ENCODE measurements at places on chromosomes 13 and 19. TPM values are rescaled to one million over a fixed set of nuclear protein-coding genes. Genes with fewer than 3 reads are reported as not detected.

Gene SMIM44
- not detected for total RNA-seq

Gene LIM2
- total RNA-seq = not detected

DNA sequence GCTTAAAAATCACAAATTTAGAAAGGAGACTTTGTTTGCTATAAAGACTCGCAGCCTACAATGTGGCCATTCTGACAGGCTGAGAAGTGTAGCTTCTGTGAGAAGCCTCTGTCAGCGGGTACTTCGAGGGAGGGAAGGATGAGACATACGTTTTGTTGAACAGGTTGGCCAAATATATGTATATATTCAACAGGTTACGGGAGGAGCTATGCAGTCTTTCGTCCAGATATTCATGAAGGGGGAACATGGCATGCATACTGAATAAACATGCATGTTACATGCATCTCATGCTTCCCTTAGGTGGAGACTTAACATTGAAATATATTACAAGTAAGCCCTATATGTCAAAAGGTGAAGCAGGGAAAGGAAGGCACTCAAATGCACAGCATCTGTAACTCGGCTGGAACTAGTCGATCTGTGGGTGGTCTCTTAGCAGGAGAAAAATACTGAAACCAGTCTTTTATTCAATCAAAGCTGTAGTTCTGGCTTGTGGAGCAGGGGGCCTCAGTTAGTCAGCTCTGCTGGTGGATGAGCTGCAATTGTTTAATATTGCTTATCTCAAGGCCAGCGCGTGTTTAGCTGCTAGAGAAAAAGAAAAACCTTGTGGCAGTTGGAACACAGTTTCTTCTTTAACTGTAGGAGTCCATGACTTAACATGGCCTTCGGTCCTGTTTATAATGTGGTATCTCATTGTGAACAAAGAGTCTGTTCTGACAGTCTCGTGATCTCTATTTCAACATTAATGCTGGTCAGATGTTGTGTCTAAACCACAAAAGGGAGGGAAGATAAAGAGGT is 94.3 kb downstream of the FAM216B start:
- DNase-seq = no peak

- DNase-seq = no peak
Measured at GRCh38 chr13:76164290-76164689, 528.2 kb downstream of the LMO7 start.

DNA sequence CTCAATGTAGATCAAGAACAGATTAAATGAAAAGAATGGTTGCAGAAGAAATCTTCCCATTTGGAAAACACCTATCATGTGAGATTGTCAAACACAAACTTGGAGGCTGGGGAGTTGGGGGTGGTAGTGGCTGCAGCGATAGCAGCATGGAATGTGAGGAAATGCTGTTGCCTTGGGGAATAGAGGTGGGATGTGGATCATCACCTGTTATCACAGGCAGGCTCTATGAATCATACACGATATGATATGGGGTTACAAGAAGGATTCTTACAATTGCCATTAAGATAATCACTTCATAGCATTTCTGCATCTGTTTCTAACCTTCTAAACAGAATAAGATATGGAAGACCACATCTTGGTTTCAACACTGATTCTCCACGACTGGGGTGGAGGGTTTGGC is 88.7 kb downstream of the RNASEH2B start:
- DNase-seq = no peak

GRCh38 chr13:46012404-46012803 is 40.1 kb downstream of the ZC3H13 start:
- peak; percentile 57 for DNase-seq

DNA sequence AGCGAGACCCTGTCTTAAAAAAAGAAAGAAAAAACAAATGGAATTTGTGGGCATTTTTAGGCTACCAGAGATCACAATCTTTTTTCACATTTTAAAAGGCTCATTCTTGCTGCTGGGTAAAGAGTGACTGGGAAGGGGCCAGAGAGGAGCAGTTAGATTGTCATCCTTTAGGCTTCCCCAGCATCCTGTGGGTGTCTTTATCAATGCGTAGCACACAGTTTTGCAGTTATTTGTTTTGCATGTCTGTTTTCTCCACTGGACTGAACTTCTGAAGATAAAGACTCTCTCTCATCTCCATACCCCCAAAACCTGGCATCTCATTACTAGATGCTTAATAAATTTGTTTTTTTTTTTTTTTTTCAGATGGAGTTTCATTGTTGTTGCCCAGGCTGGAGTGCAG is 2.1 kb upstream of the UTP14C start:
- no peak for DNase-seq
